NCI-H69 (cell line): ENCODE measurements at places on chromosomes 5 and 9.
A peak's percentile ranks its signal among the peaks of the same experiment; 100 is the strongest.

DNA sequence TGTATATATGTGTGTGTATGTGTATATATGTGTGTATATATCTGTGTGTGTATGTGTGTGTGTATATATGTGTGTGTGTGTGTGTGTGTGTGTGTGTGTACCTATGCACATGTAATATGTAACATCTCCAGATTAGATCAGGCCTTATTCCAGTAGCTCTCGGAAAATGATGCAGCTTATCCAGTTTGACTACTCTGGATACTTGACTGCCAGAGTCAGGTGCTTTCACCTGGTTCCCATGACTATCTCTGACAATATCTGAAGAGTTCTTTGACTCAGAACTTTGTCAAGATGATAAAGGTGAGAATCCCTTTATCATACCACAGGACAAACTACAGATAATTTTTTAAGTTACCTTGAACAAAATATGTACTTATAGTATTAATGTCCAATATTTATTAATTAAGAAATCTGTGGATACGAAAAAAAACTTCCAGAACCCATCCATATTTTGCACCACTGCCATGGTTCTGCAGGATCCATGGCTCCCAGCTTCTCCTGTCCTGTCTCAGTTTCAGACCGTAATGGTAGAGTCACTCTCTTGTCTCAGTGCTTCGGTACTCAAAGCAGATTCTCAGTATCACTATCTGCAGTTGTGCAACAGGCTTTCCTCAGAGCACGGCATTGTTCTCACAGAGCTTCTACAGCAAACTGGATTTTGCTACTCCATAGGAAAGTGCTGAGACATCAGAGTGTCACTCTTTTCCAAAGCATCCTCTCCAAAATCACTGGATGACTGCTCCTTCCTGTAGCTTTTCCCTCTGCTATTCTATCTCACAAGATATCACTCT is 164.4 kb upstream of the SLC12A2 start:
- DNase-seq = no peak

DNA sequence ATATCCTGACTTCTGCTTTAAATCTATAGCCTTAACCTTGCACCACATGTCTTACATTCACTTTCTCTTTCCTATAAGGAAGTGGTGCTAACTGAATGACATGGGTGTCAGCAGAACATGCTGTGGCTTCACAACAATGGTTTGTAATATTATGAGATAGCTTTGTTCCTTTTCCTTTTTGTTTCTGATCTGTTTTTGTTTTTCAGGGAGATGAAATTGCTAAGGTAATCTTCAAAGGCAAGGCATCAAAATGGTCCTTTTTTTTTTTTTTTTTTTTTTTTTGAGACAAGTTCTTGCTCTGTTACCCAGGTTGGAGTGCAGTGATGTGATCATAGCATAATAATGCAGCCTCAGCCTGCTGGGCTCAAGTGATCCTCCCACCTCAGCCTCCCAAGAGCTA is 53.6 kb upstream of the RANBP6 start:
- no peak for DNase-seq

- DNase-seq = peak; percentile 58
These were observed at the start of gene CAPSL for GRCh38 chr5:35938568-35939227. Gene CAPSL (minus strand): TSS chr5:35938622. CDS start chr5:35921120, 17,502 bp downstream.

DNA sequence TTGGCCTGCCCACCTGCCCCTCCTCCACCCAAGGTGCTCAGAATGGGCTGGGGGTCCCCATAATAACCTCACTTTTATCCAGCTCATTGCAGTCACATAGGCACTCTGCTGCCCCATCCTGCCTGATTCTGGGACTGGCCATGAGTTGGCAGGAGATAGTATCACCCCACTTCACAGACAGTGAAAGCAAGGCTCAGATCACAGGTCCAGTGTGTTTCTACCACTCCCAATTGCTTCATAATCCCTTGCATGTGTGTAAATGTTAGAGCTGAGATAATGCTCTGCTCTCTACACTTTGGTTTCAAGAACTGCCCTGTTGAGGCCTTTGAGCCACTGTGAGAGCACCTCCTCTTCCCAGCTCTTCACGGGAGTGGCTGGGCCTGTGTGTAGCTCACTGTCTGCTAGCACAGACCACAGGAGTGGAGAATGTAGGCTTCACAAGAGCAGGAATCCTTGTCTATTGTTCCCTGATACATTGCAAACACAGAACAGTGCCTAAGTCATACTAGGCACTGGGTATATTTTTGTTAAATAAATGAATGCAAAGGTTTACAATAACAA is 8.4 kb downstream of the PCYOX1L start:
- DNase-seq = no peak

DNA sequence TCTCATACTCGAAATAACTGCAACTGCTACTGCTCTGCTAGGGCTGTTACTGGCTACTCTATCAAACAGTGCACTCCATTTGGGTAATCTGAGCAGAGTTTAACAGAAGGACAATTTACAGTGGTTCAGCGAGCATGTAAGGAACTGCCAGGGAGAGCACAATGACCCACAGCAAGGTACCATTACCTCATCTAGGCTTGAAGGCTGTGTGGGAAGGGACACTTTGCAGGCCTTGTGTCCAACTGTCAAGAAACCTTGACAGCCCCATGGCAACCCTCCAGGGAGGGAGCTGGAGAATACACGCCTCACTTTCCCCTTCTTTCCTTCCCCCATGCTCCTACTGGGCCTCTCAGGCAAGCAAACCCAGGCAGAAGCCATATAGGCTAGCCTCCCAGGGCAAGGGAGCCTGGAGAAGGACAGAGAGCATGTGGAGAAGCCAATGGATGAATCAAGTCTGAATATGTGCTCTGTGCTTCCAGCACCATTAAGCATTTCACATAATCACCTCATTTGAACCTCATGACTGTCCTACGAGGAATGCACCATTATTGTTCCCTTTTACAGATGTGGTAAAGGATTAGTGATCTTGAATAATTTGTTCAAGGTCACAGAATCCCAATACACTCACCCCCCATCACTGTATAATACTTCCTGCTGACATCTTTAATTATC is 49.9 kb upstream of the JAK2 start:
- peak; percentile 96 for DNase-seq

DNA sequence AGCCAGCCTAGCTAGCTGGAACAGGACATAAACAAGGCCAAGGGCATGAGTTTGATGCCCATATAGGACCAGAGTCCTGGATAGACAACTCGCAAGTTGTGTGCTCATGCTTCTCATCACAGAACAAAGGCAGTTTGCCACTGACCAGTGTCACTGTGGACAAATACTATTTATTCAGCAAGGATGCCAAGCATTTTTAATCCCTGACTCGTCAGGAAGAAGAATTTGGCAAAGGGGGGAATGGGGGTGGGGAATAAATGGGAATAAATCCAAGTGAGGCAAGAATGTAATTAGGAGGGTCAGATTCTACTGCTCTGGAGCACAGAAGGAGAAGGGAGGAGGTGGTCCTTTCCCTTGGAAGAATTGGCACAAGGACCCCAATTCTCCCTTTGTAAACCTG is 46.8 kb upstream of the ANKRD55 start:
- no peak for DNase-seq

DNA sequence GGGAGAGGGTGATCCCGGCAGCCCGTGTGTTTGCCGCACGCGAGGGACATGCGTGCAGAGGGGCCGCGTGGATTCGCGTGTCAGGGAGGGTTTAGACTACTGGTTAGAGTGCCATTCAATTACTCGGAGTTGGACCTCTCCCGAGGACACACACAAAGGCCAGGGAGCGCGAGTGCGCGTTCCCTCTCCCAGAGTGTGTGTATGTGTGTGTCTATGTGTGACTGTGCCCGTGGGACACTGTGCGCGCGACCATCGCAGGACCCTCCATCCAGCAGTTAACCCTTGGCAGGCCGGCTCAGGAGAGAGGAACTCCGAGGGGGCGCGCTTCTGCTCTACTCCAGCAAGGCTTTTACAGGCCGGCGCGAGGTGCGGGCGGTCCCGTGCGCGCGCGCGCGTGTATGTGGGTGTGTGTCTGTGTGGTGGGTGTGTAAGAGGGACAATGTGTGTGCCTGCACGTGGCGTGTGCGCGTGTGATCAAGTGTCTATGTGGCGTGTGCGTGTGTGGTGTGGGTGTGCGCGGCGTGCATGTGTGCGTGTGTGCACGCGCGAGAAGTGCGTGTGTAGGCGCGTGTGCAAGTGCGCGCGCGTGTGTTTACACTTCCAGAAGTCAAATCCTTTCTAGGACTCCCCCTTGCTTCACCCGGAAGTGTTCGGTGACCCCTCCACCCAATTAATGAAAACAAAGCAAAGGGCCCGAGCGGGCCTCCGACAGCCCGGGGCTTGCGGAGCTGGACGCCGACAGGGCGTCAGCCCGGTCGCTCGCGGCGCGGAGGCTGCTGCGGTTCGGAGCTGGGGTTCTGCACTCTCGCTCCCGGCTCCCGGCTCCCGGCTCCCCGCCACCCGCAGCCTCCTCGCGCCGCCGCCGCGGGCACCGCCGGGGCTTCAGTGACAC is 75.3 kb upstream of the TBCA start:
- DNase-seq = no peak

GRCh38 chr9:124480621-124480981 is 26.6 kb downstream of the NR5A1 start:
- peak; percentile 76 for DNase-seq

DNA sequence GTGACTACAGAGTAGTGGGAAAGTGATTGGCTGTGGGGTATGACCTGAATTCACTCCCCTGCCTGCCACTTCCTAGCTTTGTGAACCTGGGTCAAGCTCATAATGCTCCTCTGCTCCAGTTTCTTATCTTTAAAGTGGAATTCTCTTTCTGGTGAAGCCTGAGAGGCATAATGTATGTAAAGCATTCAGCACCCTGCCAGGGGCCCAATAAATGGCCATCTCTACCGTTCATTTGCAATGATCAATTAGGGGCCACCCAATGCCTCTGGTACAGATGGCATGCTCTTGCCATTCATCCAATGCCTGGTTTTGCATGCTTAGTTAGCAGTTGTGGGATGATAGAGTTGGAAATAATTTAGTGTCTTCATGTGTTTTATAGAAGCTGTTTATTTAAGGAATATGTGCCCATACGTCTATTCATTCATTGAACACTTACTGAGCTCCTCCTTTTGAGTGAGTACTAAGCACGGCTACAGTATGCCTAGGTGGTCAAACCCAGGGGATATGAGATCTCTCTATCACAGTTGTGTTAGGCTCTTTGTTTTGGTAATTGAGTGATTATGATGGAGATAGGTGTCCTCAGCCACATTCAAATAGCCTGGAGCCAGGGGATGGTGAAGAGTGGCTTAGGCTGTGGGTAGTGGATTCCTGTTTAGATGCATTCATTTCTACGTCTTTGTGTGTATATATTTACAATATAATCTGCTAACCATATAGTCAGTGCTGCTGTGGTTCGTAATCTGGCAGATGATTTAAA is 15.3 kb downstream of the ZNF462 start:
- peak; percentile 84 for DNase-seq

- DNase-seq = no peak
These were observed 111.8 kb upstream of the SEMA6A start for GRCh38 chr5:116686438-116686837.

DNA sequence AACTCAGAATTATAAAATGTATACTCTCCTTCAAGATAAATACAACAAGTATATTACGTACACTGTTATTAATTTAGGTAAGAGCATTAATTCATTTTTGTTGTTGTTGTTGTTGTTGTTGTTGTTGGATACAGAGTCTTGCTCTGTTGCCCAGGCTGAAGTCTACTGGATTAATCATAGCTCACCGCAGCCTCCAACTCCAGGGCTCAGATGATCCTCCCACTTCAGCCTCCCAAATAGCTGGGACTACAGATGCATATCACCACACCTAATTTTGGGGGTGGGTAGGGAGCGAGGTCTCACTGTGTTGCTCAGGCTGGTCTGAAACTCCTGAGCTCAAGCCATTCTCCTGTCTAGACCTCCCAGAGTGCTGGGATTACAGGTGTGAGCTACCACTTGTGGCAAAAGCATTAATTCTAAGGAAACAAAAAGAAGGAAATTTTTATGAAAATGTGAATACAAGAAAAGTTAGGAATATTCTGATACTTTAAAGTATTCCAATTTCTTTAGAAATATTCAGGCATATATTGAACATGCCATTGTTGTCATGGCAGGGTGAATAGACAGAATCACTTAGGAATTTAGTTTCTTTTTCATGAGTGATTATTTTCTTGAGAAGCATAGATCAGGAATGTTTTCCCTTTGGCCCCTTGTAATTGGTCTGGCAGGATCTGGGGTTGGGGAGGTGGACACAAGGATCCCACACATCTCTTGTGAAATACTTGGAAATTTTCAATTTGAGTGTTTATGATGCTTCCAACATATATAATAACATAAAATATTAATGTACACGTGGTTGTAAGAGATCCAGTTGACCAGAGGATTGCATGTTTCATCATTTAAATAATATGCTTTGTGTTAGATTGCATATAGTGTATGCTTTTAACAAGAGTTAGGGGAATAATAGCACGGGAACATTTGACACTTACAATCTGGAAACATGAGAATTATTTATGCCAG is 263.6 kb downstream of the FANCC start:
- DNase-seq = no peak

- no peak for DNase-seq
These were observed 177.6 kb downstream of the DEPDC1B start for GRCh38 chr5:60522292-60522905.

- DNase-seq = no peak
These were observed 48.9 kb downstream of the ADAMTS16 start for GRCh38 chr5:5189051-5189430.

- DNase-seq = no peak
These were observed 84.6 kb downstream of the SNX24 start for GRCh38 chr5:122929980-122930379.

DNA sequence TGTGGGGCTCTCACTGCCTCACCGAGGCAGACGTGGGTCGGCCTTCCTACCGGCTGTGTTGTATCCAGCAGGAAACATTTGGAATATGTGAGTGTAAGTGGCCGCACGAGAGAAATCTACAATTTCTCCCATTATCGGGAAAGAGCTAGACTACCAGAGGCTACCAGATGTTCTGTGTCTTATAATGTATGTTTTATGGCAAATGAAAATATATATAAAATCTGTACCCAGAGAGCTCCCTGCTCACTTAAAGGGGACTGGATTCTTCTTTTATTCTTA is 69.5 kb upstream of the PITX1 start:
- DNase-seq = no peak

- DNase-seq = no peak
These were observed 329.4 kb downstream of the ELAVL2 start for GRCh38 chr9:23496489-23497136.

GRCh38 chr5:33994845-33995244 is 10.4 kb upstream of the SLC45A2 start:
- DNase-seq = peak; percentile 20

- DNase-seq = no peak
These were observed 59.4 kb downstream of the MINAR2 start for GRCh38 chr5:129807162-129807814.
